Fibroblast of the conjunctiva (primary cell): ENCODE measurements at places on chromosomes 2 and 18.

DNA sequence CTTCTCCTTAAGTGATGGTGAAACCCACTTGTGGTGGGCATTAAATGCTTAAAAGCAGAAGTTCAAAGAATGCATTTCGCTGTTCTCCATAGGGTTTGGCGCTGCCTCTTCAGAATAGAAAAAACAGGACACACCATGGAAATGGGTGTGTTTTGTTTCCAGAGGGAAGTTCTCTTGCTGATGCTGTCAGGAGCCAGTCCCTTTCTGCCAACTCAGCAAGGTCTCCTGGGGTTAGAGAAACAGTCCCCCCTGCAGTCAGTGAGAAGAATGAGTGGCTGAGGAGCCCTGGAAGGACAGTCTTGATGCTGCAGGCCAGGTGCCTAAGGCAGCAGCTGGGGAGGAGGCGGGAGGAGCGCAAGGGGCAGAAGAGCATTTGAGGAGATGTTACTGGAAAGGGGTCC is 37.8 kb upstream of the ASAP2 start:
- no peak for DNase-seq

- no peak for DNase-seq
These were observed 71.6 kb downstream of the ACTR2 start for GRCh38 chr2:65299246-65299645.

DNA sequence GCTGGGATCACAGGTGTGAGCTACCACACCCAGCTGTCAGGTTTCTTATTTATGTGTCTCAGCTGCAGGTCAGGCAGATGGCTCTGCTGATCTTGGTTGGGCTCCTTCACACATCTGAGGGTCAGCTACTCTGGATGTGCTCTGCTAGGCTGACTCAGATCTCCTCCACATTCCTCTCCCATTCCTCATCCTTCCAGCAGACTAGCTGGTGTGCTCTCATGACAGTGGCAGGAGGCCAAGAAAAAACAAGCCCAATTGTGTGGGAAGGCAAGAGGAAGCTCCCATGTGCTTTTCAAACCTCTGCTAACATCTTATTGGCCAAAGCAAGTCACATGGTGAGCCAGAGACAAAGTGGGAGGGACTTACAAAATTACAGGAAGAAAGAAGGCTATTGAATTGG is 11.7 kb upstream of the MSH6 start:
- DNase-seq, result peak; percentile 85

- DNase-seq, result no peak
These were observed 96.4 kb downstream of the TCF4 start for GRCh38 chr18:55491616-55492015.

- no peak for DNase-seq
These were observed 26.0 kb downstream of the SATB2 start for GRCh38 chr2:199431746-199432213.

DNA sequence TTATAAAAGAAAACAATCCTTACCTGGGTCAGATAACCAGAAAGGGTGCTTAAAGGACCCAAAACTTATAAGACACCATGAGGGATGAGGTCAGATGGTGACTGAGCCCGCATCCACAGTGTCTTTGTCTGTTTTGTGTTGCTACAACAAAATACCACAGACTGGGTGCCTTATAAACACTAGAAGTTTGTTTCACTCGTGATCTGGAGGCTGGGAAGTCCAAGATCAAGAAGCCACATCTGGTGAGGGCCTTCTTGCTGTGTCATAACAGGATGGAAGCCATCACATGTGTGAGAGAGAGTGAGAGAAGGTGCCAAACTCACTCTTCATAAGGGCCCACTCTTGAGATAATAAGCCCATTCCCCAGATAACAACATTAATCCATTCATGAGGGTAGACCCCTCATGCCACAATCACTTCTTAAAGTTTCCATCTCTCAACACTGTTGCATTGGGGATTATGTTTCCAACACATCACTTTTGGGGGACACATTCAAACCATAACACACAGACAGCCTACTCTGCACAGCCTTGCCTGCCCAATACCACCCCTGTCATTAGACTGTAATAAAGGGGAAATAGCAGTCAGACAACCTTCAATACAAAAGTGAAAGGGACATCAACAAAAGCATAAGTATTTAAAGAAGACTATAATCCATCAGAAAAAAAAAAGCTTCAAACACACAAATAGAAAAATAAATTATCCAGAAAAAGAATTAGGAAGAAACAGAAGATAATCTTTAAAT is 249.8 kb downstream of the ANAPC1 start:
- DNase-seq, result no peak

- no peak for DNase-seq
These were observed 228.0 kb downstream of the ETAA1 start for GRCh38 chr2:67625178-67625577.

DNA sequence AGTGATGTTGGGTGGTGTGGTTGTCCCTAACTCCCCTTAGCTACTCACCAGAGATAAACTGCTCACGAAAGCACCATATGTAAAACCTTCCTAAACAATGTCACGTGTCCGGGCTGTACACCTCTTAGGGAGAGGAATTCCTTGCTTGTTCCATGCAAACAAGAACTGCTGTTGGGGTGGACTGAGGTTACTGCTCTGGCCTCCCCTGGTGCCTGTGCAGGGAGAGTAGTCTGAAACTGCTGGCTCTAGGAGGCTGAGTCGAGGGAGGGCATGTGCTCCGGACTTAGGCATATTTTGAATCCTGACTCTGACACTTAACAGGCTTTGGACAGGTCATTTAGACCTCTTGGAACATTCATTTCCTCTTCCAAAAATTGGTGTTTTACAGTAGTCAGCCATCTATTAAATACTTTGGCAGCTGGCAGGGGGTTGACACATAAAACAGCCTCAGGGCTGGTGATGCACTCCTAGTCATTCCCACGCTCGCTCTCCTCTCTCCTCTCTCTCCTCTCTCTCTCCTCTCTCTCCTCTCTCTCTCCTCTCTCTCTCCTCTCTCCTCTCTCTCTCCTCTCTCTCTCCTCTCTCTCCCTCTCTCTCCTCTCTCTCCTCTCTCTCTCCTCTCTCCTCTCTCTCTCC is 10.6 kb downstream of the THNSL2 start:
- no peak for DNase-seq

DNA sequence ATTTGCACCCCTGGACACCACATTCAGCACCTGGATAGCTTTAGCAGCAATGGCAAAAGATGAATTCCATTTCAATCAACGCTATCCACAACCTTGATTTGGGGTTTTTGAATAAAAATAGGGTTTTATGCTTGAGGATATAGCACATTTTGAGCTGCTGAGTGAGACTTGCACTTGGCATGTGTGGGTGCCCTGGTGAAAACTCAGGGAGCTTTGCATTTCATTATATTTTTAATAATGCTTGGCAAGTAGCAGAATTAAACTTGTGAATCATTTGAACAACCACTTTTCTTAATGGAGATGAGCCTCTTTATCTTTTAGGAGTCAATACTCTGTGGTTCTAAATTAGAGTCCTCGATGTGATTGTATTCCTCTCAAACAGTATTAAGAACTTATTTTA is 252.4 kb downstream of the PLCL1 start:
- no peak for DNase-seq

- DNase-seq, result no peak
These were observed 45.3 kb upstream of the KCTD1 start for GRCh38 chr18:26593365-26594320.

DNA sequence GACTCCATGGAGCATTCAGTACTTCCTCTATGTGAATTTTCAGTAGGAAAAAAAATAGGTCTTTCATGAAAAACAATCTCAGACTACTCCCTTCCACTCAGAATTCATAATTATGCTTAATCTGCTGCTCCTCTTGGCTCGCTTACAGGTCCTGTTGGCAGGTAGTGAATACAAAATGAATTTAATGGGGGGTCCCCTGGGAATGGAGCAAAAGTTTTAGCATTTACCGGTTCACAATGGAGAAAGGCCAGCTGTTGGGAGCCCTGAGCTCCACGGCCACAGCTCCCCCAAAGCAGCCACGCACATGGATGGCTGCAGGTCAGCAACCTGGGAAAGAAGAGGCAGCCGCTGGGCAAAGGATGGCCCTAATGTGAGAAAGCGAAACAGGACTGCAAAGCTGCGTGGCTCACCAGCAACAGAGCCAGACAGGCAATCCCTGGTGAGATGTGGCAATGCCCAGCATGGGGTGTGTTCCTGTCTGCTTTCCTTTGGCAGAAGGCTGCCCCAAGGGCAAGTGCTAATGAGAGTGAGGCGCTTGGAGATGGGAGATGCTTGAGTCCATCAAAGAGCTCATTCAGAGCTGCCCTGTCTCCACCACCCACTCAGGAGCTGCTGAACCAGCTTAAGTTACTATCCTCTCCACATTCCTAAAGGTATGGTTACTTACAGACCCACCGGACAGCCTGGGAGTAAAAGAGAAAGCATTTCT is 447.4 kb downstream of the EPHA4 start:
- no peak for DNase-seq

DNA sequence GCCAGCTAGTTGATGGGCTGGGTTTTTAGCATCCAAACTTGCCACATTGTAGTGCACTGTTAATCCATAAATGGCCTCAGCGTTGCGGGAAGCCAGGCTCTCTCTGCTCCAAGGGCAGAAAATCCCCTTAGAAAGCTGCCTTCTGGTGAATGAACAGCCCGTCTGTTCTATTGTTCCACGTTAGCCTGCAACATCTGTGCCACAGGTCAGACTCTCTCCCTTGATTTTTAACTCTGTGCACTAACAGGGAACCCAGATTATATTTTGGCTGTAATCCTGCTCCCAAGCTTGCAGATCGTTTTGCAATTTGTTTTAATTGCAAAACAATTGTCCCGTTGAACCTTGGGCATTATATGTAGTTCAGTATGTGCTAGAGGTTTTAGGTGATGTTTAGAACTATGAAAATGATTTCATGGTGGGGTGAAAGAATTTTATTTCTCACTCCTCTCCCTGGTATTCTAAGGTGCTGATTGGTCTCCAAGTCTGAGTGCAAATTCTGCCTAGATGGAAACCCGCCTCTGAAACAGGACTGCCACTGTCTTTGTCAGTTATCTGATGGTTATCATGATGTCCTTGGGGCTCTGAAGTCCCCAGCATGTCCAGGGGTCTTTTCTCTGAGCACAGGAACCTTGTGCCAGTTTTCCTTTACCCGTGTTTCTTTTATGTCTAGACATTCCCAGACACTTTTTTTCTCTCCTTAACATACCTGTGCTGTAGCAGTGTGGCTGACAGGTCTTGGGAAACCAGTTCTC is 106.6 kb downstream of the MAP4K4 start:
- DNase-seq, result no peak

GRCh38 chr2:118053681-118054080 is 34.6 kb upstream of the INSIG2 start:
- no peak for DNase-seq

DNA sequence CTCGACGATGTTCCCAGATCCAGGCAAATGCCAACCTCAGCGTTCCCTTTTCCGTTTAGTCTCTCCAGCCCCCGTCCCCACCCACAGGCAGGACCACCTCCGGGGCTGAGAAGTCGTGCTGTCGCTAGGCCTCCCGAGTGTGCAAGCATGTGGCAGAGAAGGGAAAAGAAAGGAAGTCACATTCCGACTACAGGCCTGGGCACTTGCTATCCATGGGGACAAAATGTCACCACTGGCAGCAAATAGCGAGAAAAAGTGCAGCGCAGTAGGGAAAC is 420 bp downstream of the PIGN start:
- DNase-seq, result no peak

- DNase-seq, result no peak
These were observed 162.4 kb upstream of the NABP1 start for GRCh38 chr2:191515551-191515950.

- no peak for DNase-seq
These were observed 30.5 kb downstream of the ASB1 start for GRCh38 chr2:238456970-238457926.

- DNase-seq, result no peak
These were observed 118.2 kb upstream of the OTOS start for GRCh38 chr2:240258685-240259084.

- DNase-seq, result no peak
These were observed 43.9 kb downstream of the PSD4 start for GRCh38 chr2:113217455-113218282.

DNA sequence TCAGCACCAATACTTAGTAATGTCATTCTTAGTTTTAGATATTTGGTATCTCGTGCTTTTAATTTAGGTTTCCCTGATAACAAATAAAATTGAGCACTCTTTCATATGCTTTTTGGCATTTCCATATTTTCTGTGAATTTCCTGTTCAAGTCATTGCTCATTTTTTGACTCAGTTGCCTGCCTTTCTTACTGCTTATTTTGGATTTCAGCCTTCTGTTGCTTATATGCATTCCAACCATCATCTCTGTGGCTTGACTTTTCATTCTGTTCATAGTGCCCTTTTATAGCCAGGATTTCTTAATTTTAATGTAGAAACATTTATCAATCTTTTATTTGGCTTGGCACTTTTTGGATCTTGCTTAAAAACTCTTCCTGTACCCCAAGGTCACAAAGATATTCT is 14.5 kb upstream of the KIF3C start:
- DNase-seq, result no peak
